ENCODE measurements at places on chromosomes 3 and 15.

DNA sequence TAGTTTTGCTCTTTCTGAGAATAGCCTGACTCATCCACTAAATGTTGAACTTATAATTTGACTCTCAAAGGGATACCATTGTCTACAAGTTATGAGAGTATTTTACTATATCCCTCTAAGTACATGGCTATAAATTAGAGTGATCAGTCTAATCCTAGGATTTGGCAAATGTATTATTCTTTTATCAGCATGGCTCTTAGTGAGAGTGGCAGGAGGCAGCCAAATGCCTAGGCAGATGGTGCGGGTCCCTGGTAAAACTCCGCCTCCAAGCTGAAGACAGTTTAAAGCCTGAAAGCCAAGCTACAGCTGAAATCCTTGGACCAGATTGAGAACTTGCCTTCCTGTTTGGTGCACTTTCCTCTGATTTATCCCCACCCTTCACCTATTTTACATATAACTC is 631.8 kb downstream of the SQOR start:
- no peak for DNase-seq

DNA sequence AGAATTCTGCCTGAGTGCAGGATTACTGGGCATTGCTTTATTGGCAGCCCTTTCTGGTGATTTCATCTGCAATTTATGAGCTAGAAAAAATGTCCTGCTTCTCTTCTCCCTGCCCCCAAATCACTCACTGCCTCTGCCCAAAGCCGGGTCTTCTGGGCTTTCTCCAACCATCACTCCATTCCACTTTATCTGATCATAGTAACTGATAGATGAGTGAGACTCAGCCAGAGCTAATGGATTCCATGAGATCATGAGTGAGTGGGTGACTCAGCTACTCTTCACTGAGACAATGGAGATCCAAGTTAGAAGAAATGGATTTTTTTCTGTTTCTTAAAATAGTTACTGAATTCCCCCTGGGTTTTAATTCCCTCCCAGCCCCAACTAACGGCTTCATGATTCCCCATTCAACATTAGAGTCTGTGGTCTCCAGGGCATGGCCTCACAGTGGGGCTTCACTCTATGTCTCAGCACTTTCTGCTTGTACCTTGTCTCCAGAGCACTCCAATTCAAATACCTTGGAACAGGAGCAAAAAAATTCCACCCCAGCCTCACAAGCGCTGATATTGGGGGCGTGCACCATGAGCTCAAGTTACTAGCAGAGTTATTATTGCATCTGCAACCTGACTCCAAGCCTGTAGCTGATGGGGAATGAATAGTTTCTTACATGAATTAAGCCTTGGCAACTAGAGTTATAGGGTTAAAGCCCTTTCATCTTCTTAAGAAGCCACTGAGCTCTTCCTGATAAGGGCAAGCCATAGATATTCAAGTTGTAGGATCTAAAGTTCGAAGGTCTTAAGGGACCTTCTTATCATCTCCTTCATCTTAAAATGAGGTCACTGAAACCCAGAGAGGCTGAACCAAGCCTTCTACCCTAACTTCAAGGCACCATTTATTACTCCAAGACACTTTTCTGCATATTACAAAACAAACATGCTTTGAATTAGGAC is 85.9 kb downstream of the AGBL1 start:
- DNase-seq, result no peak

- DNase-seq, result no peak
These were observed 34.0 kb downstream of the SENP7 start for GRCh38 chr3:101478980-101479379.

DNA sequence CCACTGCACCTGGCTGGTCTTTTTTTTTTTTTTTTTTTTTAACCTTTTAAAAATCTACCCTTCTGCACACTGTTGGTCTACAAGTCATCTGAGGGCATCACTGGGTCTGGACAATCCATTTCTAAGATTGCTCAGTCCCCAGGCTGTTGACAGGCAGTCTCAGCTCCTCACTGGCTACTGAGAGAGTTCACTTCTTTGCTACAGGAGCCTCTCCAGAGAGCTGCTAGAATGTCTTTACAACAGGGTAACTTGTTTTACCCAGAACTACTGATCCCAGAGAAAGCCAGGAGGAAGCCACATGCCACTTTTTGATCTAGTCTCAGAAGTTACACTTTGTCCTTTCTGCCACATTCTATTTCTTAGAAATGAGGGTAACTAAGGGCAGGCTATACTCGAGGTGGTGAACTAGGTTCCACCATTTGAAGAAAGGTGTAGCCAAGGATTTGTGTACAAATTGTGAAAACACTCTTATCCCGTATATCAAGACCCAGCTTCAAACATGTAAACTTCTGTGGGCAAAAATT is 5.7 kb upstream of the CCNB2 start:
- no peak for DNase-seq

DNA sequence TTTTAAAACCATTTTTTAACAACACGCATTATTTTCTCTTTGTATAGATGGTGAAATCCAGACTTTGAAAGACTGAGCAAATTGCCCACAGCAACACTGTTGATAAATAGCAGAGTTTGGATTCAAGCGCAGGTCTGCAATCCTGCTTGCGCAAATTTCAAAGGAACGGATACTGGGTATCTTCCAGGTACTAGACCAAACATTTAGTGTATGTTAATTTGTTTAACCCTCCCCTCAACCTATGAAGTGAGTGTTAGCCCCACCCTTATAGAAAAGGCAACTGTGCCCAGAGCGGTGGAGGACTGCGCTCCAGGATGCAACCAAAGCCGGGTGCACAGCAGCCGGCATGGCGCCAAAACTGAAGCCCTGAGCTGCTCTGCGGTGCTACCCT is 103.8 kb downstream of the CPN2 start:
- DNase-seq, result no peak

GRCh38 chr15:27623149-27623548 is 476.0 kb downstream of the OCA2 start:
- no peak for DNase-seq

DNA sequence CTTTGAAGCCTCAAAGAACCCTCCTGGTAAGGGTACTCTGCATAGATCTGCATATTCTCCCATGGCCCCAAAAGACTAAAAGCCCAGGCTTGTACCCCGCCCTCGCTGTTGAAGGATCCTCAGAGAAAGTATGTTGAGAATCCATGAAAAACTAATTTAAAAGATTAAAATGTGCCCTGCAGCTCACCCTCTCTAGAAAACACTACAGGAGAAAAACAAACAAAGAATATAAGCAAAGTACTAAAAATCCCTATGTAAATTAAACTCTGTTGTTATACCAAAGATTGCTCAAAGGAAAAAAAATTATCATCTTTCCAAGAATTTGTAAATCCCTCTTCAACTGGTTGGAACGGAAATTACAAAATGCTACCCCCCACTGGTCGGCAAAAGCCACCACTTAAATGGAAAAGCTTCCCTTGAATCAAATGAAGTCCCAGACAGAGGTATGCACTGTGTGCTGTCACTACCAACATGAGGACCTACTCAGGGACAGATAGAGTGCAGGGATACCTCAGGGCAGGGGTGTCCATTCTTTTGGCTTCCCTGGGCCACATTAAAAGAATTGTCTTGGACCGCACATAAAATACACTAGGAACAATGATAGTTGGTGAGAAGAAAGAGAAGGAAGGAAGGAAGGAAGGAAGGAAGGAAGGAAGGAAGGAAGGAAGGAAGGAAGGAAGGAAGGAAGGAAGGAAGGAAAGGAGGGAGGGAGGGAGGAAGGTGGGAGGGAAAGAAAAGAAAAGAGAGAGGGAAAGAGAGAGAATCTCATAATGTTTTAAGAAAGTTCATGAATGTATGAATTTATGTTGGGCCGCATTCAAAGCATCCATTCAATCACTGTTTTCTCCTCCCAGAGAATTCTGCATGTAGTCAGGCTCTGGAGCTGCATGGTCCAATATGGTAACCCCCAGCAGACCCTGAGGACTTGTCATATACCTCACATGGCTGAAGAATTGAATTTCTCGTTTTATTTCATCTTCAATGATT is 88.1 kb downstream of the MAGI1 start:
- no peak for DNase-seq

GRCh38 chr15:26525096-26525495 is 247.8 kb downstream of the GABRB3 start:
- no peak for DNase-seq

DNA sequence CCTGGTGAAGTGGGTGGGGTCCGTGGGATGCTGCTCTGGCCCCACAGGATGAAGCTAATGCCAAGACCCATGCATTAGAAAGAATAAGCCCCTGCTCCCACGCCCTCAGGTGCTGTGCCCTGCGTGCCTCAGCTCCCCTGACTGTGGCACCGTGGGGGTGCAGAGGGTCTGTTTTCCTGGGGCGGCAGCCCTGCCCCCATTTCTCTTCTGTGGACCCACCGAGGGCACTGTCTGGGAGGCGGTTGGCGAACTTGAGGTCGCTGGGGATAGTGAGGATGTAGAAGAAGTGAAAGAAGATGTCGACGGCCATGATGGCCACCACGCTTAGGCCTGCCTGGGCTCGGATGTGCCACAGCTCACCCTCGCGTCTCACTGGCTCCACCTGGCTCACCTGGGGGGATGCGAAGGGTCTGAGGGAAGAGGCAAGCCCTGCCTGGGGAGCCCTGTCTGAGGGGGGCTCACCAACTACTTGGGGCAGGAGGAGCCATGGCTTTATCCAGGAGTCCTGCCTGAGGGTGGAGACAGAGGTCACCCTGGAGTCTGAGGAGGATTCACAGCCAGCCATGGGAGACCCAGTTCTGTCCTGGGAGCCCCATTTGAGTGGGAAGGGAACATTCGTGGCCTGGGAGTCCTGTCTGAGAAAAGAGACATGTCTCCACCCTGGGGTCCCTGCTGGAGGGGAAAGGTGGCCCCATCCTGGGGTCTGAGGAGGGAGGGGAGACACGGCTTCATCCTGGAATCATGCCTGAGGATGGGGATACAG is 5.1 kb downstream of the HHATL start:
- no peak for DNase-seq

GRCh38 chr3:42014921-42015533 is 53.1 kb upstream of the ULK4 start:
- no peak for DNase-seq

- DNase-seq, result no peak
These were observed 37.8 kb upstream of the CTXND1 start for GRCh38 chr15:80289528-80290495.

GRCh38 chr15:43529587-43530345 is 12.4 kb downstream of the MAP1A start:
- no peak for DNase-seq

- DNase-seq, result no peak
These were observed 37.7 kb downstream of the TKT start for GRCh38 chr3:53218131-53218530.

DNA sequence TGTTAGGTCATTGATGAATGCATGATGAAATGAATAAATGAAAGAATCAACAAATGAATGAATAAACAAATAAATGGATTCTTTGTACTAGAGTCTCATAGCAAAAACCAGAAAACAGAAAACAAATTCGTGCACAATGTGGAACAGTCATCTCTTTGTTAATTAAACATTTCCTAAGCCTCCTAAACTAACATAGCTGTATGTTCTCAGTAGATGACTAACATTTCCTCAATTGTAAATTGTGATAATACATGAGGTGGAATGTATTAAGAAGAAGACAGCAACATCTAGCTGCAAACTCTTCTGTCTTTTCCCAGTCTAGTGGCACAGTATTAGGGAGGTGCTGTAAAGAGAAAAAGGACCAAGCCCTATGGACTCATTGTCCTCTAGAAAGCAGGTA is 1021.0 kb downstream of the MCTP2 start:
- DNase-seq, result no peak

GRCh38 chr3:159994182-159994581 is 5.5 kb downstream of the IL12A start:
- no peak for DNase-seq

GRCh38 chr3:79354179-79354688 is 413.6 kb downstream of the ROBO1 start:
- no peak for DNase-seq

DNA sequence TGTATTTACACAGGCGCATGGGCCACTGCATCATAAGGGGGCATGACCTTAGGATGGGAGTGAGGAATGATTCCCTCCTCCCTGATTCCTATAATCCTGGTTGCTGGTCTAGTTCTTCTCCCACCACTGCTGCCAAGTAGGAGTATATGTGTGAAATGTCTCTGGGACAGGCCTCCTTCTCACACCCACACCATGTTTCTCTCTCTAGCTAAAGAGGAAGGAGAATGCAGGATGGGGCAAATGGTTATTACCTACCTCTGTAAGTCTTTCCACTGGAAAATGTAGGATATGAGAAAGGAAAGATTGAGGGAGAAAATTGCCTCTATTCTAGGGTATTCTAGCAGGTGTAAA is 159.2 kb downstream of the THSD4 start:
- no peak for DNase-seq

- no peak for DNase-seq
These were observed 44.3 kb downstream of the CERS3 start for GRCh38 chr15:100484443-100484842.

- no peak for DNase-seq
These were observed 158.0 kb downstream of the CDIN1 start for GRCh38 chr15:36737430-36737891.

DNA sequence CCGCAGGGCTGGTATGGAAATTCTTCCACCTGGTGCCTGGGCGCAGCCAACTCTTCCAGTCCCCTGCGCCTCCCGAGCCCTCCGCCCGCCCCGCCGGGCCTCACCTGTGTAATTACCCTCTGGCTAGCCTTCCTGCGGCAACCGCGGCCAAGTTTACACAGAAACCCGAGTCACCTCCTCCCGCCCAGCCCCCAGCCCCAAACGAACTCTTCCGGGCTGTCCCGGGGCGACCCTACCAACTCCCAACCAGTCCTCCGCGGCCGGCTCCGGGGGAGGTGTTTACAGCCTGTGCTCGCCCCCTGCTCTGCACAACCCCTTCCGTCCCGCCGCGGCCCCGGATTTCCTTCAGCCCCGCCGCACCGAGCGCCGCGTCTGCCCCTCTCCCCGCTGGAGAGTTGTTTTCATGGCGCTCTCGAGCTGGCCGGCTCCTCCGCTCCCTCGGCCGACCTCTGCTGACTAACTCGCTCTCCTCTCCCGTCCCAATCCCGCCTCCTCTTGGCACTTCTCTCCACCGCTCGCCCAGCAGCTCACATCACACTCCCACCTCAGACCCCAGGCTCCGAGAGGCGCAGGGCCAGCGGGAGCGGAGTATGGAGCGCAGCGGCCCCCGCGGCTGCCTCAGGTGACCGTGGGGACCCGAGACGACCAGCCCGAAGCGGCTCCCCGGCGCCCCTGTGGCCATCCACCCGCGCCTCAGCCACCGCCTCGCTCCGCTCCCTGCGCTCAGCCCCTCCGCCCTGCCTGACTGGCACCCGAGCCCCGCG is 538 bp downstream of the ATOSA start:
- DNase-seq, result peak; percentile 14

Measured in stimulated activated CD8-positive, alpha-beta memory T cell treated with anti-CD3 and anti-CD28 coated beads, Interleukin-7, amount 100 ng/mL, for 1 hour (primary cell).